Left kidney (tissue), 8 donors: ENCODE measurements at places on chromosomes 2 and 18. TPM values are rescaled to one million over a fixed set of nuclear protein-coding genes. Genes with fewer than 3 reads are reported as not detected.

DNA sequence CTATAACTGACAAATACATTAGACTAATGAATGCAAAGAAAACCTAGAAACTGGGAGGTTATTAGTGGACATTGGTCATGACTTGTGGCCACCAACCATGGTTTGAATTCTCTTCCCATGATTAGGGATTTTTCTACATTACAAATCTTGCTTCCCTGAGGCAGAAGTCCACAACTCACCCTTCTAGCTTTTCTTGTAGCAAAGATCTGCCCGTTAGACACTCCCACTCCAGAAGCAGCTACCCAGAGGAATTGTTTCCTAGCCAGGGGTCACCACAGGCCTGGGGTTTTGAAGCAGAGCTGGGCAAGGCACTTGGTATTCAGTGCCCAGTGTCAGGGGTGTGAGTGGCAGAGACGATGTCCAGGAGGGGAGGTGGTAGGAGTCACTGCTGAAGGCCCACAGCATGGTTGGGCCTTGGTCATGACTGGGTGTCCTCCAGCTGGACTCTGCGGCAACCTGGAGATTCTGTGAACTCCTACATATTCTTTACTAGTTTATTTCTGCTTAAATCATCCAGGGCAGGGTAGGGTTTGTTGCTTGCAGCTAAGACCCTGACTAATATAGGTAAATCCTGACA, 54.9 kb downstream of the ACTR2 start:
- DNase-seq, result no peak

- DNase-seq, result peak; percentile 83
Measured at GRCh38 chr2:20617892-20618467, 32.9 kb downstream of the HS1BP3 start.

- DNase-seq, result no peak
Measured at GRCh38 chr2:15531095-15531854, 29.9 kb downstream of the NBAS start.

- DNase-seq, result no peak
Measured at GRCh38 chr2:168002021-168002553, 245.3 kb downstream of the STK39 start.

The GPR39 gene
- 3.3 TPM for polyA plus RNA-seq

The DSC1 gene
- 2.9 TPM for polyA plus RNA-seq

- no peak for DNase-seq
Measured at GRCh38 chr2:53545604-53546003, 222.0 kb upstream of the CHAC2 start.

The DSG1 gene
- polyA plus RNA-seq, result 0.05 TPM

DNA sequence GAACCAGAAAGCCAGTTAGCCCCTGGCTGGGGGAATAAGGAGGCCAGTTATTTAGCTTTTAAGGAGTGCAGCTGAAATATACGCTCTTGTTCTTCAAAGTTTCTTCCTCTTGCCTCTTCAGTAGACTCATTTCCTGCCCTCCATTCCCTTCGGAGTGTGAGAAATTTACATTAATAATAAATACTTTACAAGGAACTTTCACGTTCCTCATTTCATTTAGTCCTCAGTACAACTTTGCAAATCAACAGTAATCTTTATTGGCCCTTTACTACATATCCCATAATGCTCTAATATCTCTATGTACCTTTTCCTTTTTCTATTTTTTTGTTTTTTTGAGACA, 15.6 kb downstream of the PLCD4 start:
- DNase-seq, result no peak

DNA sequence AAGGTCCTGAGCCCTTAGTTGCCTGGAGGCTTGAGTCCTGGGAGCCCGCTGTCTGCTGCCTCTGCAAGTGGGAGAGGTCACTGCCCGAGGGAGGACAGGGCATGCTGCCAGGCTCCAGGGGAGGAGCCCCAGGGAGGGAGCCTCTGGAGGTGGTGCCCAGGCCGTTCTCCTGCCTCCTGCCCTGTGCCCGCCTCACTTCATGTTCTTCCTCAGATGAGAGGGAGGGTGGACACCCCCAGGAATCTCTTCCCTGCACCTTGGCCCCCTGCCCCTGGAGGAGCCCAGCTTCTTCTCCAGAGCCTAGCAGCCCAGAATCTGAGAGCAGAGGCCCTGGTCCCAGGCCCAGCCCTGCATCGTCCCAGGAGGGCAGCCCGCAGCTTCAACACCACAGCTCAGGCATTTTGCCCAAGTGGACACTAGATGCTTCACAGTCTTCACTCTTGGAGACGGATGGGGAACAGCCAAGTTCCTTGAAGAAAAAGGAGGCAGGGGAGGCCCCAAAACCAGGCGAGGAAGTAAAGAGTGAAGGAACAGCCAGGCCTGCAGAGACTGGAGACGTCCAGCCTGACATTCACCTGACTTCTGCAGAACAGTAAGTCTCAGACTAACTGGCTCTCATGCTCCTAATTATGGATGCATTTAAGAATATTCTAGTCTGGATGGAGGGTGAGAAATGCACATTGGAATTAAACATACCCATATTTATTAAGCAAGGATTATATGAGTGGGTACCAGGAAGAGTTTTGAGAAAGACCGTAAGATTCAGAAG, 12.1 kb downstream of the PSD4 start:
- DNase-seq, result no peak
